ENCODE measurements at places on chromosomes 6 and 20. TPM values are rescaled to one million over a fixed set of nuclear protein-coding genes. Genes with fewer than 3 reads are reported as not detected.

ARHGAP40 gene
- 0.13 TPM for total RNA-seq

PTCRA gene
- not detected for total RNA-seq

IL17F gene
- total RNA-seq = not detected

SMLR1 gene
- not detected for total RNA-seq

LTB gene
- 0.80 TPM for total RNA-seq

VARS1 gene
- total RNA-seq = 96.9 TPM

THBS2 gene
- 0.14 TPM for total RNA-seq

TAAR9 gene
- not detected for total RNA-seq

LY86 gene
- not detected for total RNA-seq

MLN gene
- not detected for total RNA-seq

TUBB2B gene
- 2.0 TPM for total RNA-seq

GPX5 gene
- total RNA-seq = not detected

C20orf144 gene
- 0.07 TPM for total RNA-seq

CRNKL1 gene
- total RNA-seq = 34.2 TPM

OR2H1 gene
- not detected for total RNA-seq

HLA-DQA1 gene
- not detected for total RNA-seq

DEFB132 gene
- total RNA-seq = not detected

SLC35D3 gene
- not detected for total RNA-seq

DLK2 gene
- 0.27 TPM for total RNA-seq

CENPB gene
- 76.9 TPM for total RNA-seq

POLR1C gene
- 40.2 TPM for total RNA-seq

CLIC1 gene
- 650 TPM for total RNA-seq

OR2B6 gene
- total RNA-seq = not detected

CARMIL1 gene
- 12.5 TPM for total RNA-seq

PRPH2 gene
- not detected for total RNA-seq

FAM83C gene
- not detected for total RNA-seq

GUCA1A gene
- not detected for total RNA-seq

TMEM244 gene
- not detected for total RNA-seq
